ENCODE measurements at places on chromosomes 13 and 19.

DNA sequence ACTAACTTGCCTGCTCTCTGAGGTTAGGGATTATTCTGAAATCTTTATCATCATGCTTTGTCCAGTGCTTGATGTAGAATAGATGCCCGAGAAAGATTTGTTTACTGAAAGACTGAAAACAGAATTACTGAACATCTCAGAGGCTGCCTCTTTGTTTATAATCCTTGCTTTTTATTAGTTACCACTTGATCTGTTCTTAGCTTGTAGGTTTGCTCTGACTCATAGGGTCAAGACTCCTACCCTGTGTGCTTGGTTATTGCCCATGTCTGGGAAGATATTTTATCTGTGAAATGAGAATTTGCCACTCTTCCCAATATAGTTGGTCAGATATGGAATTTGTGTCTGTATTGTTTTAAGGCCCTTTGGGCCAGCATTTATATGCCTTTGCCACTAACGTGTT lies 675.3 kb downstream of the DIAPH3 start:
- DNase-seq = no peak

- no peak for DNase-seq
Measured at GRCh38 chr19:661427-662196, 1.4 kb downstream of the RNF126 start.

DNA sequence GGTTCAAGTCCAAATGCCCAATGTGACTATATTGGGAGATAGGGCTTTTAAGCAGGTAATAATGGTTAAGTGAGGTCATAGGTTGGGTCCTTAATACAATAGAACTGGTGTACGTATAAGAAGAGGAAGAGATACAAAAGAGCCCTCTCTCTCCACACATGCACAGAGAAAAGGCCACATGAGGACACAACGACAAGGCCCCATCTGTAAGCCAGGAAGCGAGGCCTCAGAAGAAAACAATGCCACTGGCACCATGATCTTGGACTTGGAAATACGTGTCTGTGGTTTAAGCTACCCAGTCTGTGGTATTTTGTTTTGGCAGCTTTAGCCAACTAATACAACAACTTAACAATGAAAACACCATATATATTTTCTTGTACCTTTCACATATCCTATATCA lies 23.4 kb upstream of the RFC3 start:
- no peak for DNase-seq

- no peak for DNase-seq
Measured at GRCh38 chr19:3281026-3281425, 56.6 kb downstream of the CELF5 start.

DNA sequence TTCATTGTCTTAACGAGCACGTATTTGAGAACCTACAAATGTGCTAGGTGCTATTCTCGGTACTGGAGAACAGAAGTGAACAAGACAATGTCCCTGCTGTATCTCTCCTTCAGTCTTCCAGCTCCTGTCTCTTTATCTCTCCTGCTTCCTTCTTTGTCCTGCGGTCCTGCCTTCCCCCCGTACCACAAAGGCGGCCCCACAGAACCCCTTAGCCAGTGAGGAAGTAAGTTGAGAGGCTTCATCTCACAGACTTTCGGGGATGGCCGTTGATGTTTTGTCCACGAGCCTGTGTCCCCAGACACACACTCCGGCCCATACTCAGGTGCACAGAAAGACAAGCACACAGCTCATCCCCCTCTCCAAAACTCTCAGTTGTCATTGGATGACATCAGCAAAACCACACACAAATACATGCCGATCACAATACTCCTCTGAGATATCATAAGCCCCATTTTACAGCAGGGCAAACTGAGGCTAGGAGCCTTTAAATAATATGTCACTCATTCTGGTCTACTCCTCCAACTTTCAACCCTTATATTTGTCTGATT lies 507 bp upstream of the SWSAP1 start:
- no peak for DNase-seq

GRCh38 chr13:34513526-34513925 lies 428.5 kb upstream of the NBEA start:
- no peak for DNase-seq

DNA sequence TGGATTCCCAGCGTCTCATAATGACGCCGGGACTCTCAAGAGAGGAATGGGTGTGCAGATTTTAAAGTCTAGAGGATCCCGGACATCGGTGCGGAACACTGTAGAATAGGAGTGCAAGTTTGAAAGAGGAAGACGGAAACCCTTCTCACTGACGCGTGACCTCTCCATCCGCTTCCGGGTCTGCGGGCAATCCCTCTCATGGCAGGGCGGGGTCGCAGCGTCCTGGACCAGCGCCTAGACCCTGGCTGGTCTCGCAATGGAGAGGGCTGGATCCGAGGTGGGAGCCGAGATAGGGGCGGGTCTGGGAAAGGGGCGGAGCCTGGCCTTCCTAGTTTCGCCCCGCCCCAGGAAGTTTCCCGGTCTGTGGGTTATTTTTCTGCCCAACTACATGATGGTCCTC lies 4.6 kb upstream of the ZNF845 start:
- no peak for DNase-seq

- DNase-seq = no peak
Measured at GRCh38 chr19:14118165-14119051, 846 bp upstream of the PRKACA start.

GRCh38 chr19:32164384-32164992 lies 180.9 kb upstream of the ZNF507 start:
- DNase-seq = no peak
